ENCODE measurements at places on chromosomes 13 and 19.

GRCh38 chr13:106472621-106473020, 62.8 kb downstream of the EFNB2 start:
- no peak for DNase-seq

- no peak for DNase-seq
Measured at GRCh38 chr13:105545811-105546210, 989.7 kb downstream of the EFNB2 start.

DNA sequence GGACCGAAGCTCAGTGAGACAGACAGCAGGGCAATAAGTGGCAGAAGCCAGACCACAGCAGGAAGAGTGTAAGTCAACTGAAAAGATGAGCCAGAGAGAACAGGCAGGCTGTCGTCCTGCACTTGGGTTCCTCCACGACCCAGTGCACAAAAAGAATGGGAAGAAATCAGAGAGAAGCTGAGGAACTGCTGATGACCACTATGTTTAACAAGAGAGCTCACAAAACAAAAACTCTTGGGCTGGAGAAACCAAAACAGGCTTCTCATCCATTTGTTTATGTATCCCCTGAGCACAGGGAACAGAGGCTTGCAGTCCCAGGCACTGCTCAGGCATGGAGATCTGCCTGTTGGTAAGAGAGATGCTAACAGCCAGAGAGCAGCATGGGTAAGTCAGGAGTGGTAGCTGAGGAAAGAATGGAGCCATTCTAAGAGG, 14.0 kb downstream of the AKAP8L start:
- no peak for DNase-seq

DNA sequence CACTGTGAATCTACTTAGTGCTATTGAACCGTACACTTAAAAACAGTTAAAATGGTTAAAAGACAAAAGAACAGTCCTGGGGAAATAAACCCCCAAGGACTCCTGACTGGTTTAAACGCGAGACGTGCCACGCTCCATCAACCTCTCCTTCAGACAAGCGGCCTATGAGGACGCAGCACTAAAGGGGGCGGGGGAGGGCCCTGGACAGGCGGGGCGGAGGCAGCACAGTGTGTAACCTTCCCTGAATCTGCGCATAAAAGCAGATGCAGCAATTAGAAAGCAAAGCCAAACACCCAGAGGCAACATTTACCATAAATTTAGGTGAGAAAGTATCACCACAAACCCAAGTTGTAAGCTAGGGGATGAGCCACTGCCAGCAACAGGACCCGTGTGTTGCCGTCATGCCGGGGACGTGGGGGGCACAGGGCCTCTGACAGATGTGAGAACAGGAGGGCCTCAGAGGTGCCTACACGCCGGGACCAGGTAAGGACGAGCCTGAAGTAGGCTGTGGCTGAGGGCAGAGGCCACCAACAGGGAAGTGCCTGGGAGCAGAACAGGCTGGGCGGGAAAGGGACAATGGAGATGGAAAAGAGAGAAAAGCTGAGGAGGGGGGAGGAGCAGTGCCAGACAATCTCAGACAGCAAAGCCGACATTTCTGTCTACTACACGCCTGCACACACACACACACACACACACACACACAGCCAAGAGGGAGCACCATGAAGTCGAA, 15.3 kb upstream of the ADPRHL1 start:
- no peak for DNase-seq

- DNase-seq, result peak; percentile 7
Measured at GRCh38 chr13:41854758-41855157, 106.2 kb downstream of the VWA8 start.

GRCh38 chr19:44732235-44733014, 16.1 kb upstream of the BCL3 start:
- no peak for DNase-seq

DNA sequence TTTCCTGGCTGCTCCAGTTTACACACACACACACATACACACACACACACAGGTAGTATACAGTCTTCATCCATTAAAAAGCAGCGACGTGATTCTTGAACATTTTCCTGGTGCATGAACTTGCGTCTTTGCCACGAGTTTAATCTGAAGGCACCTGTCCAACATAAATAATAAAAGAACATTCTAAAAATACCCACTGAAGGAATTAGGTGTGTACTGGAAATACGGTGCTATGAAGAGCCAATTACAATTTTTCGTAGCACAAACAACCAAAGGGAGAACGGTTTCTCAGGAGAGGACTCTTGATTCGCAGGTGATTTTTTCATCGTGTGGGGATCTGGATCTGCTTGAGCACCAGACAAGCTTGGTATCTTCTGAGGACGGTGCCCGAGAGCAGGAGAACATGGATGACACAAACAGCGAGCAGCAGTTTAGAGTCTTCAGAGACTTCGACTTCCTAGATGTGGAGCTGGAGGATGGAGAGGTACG, 61.2 kb downstream of the ZAR1L start:
- DNase-seq, result no peak

- no peak for DNase-seq
Measured at GRCh38 chr19:11504502-11505031, 1.1 kb downstream of the ZNF653 start.

- peak; percentile 74 for DNase-seq
Measured at GRCh38 chr19:50003810-50004419, 21.3 kb downstream of the VRK3 start.

DNA sequence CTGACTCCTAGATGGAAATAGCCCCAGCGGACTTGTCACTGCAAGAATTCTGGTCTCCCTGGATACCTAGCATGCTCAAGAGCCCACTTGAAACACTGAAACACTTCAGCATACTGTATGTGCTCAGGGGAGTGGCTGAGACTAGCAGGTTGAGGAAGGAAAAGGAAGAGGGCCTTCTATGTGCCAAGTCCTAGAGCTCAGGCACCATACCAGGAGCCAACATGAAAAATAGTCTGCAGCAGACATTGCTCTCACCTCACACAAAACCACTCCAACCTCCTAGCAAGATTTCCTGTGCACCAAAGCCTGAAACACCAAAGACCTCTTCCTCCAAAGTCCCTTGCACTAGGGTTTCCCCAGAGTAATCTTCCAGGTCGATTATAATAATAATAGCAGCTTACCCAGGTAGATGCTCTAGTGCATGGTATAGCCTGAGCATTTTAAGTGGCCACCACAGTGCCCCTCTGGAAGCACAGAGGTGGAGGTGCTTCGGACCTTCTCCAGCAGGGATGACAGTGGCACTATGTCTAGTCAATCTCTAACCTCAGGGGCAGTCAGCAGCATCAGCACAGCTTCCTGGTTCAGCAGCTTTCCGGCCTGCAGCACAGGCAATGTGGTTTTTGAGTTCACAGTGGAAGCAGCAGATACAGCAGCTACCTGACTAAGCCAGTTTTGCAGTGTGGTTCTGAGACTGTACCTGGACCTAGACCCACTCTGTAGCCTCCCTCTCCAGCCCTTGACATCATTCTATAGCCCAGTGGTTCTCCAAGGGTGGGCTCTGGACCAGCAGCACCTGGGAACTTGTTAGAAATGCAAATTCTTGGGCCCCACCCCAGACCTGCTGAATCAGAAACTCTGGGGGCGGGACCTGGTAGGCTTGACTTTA, 45.6 kb upstream of the UBE2L5 start:
- no peak for DNase-seq

- no peak for DNase-seq
Measured at GRCh38 chr13:110130431-110130830, 176.5 kb downstream of the COL4A1 start.

DNA sequence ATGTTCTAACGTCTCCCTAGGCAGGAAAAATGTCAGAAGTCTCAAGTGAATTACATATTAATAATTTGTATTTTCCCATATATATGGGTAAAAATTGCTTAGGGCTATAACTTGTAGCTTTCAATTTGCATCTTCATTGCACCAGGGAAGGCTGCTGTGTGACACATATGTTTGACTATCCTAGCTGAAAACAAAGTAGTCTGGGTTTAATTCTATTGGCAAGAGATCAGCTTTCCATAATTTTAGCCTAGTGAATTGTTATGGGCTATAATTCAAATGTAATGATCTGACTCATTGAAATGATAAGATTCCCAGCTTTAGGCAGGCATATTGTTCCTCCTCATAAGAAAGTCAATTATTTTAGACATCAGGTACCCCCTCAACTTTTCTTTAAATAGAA, 553.1 kb downstream of the DCT start:
- DNase-seq, result no peak

DNA sequence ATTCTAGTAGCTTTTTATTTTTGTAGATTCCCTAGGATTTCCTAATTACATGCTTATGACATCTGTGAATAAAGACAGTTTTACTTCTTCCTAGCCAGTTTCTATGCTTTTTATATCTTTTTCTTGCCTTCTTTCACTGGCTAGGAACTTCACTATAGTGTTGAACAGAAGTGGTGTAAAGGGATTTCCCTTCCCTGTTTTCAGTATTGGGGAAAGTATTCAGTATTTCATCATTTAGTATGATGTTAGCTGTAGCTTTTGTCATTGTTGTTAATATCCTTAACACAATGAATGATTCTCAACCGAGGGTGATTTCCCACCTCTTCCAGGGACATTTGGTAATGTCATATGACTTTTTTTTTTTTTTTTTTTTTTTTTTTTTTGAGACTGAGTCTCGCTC, 77.3 kb downstream of the SLC6A16 start:
- no peak for DNase-seq

DNA sequence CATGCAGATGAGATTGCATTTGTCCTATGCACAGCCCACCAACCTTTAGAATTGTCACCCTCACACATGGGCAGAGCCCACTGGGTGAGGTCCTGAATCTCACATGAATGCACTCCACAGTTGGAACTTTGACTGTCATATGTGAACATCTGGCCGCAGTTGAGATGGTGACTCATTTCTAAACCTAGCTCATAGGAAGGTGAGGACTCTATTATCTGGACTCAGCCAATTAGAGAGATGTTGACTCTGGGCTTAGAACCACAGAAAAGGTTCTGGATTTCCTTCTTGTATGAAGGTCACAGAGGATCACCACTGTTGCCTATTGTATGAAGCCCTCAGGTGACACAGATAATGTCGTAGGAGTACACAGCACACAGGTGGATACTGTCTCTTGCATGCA, 25.6 kb upstream of the ZNF681 start:
- DNase-seq, result no peak

- peak; percentile 67 for DNase-seq
Measured at GRCh38 chr13:43572656-43573360, 214.0 kb downstream of the ENOX1 start.
